ENCODE measurements at places on chromosomes 13 and 19.
A peak's percentile ranks its signal among the peaks of the same experiment; 100 is the strongest.

GRCh38 chr13:93740334-93740733 is 513.7 kb downstream of the GPC6 start:
- no peak for DNase-seq

GRCh38 chr19:3179739-3180293 is 1.2 kb downstream of the S1PR4 start:
- no peak for DNase-seq

DNA sequence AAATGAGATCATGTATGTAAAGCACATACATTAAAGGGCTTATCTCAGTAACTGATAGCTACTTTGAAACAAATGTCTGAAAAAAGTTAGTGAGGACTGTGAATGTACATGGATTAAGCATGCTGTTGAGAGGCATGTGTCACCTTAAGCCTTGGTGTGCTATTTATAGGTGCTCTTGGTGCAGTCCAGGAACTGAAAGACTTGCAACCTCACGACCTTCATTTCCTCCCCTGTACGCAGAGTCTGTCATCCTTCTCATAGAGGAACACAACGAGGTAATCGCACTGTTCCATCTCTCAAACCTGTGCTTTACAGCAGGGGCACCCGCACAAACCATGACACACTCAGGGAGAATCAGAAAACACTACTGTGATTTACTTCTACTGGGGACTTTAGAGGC is 65.6 kb downstream of the UFM1 start:
- peak; percentile 7 for DNase-seq

GRCh38 chr13:21556051-21556450 is 47.9 kb downstream of the MICU2 start:
- no peak for DNase-seq

DNA sequence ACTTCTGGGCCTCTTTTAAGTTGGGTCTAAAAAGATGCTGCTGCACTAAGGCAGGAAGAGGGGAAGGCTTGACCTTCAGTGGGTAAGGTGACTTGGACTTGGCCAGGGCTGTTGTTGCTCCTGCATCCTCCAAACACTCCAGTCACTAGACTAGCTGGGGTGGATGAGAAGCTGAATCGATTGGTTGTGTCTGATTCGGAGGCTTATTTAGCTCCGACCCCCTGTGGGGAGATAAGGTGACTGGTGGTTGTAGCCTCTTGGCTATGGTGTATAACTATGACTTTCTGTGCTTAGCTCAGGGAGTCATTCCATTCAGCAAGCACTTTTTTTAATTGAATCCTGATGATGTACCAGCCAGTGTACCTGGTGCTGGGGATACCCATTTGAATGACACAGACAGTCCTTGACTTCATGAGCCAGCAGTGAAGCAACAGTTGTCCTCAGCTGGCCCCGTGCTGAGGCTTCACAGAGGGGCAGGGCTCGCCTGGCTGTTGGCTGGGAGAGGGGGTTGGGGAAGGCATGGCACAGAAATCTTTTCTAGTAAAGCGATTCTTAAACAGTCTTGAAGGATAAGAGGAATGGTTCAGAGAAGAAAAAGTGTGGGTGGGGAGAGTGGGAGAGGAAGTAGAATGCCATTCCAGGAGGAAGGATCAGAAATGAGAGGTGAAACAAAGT is 9.9 kb downstream of the PCDH8 start:
- no peak for DNase-seq
